Activated T-helper 2 cell treated with anti-CD3 and anti-CD28 coated beads, Interferon-gamma antibody, Interleukin-2, Interleukin-4, amounts not matched to agents 10 μg/mL and 5 μg/mL and 100 μg/mL, durations not matched to agents 14 hours and 24 hours and 36 hours (primary cell): ENCODE measurements at places on chromosomes 2 and 18. TPM values are rescaled to one million over a fixed set of nuclear protein-coding genes. Genes with fewer than 3 reads are reported as not detected.

- H3K4me1 ChIP-seq = no peaks in the 10 kb centered on the region
- no peaks in the 10 kb centered on the region for H3K36me3 ChIP-seq
- DNase-seq = no peak
- H3K27ac ChIP-seq = no peak overlapping the region
- no peak overlapping the region for H3K4me3 ChIP-seq
- no peaks in the 10 kb centered on the region for H3K27me3 ChIP-seq
Observed at GRCh38 chr2:188937228-188938220, 36.6 kb upstream of the COL3A1 start.

GRCh38 chr2:191113761-191114160 lies 37.0 kb downstream of the STAT4 start:
- DNase-seq = no peak
- peaks cover 64% of the 10 kb centered on the region for H3K36me3 ChIP-seq
- peak overlapping the region; percentile 63 for H3K4me3 ChIP-seq
- H3K27me3 ChIP-seq = no peaks in the 10 kb centered on the region
- H3K4me1 ChIP-seq = peaks cover 79% of the 10 kb centered on the region

SPP2 gene
- total RNA-seq = not detected in 2 replicates

DNA sequence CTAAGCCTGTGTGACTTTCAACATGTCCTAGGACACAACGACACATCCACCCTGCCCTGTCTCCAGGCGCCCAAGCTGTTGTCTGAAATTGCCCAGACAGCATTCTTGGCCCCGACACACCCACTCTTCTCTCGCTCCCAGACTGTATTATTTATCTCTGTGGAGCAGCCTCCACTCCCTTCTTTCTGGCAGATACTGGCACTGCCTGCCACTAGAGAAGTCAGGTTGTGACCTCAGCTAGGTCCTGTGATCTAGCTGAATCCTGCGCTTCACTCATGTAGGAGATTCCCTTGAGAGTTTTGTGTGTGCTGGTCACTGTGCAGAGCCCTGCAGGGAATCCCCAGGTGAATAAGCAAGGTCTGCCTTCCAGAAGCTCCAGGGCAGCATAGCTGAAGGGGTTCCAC lies 77.1 kb upstream of the TNP1 start:
- H3K27ac ChIP-seq = no peak overlapping the region
- no peaks in the 10 kb centered on the region for H3K36me3 ChIP-seq
- H3K27me3 ChIP-seq = peaks cover 2% of the 10 kb centered on the region
- no peak overlapping the region for H3K4me3 ChIP-seq
- H3K4me1 ChIP-seq = no peaks in the 10 kb centered on the region

DNA sequence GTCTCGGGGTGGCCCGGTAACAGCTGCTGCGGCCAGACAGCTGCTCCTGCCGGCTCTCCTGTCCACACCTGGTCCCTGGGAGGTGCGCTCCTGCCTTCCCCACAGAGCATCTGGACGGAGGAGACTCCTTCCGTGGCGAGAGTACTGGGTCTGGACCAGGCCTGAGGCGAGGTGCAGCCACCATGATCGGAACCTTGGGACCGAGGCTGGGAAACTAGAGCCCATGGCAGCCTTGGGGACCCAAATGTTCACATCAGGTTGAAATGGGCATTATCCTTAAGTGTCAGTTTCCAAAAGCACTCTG lies 628 bp downstream of the GIGYF2 start:
- H3K4me3 ChIP-seq = peak overlapping the region; percentile 98
- peak overlapping the region; percentile 81 for H3K27ac ChIP-seq
- H3K27me3 ChIP-seq = peaks cover 5% of the 10 kb centered on the region
- peaks cover 30% of the 10 kb centered on the region for H3K4me1 ChIP-seq

- H3K4me1 ChIP-seq = peaks cover 23% of the 10 kb centered on the region
- no peak overlapping the region for H3K27ac ChIP-seq
- peaks cover 7% of the 10 kb centered on the region for H3K36me3 ChIP-seq
- H3K27me3 ChIP-seq = no peaks in the 10 kb centered on the region
- H3K4me3 ChIP-seq = no peak overlapping the region
- DNase-seq = no peak
Observed at GRCh38 chr2:43518181-43518580, 77.7 kb downstream of the THADA start.

DNA sequence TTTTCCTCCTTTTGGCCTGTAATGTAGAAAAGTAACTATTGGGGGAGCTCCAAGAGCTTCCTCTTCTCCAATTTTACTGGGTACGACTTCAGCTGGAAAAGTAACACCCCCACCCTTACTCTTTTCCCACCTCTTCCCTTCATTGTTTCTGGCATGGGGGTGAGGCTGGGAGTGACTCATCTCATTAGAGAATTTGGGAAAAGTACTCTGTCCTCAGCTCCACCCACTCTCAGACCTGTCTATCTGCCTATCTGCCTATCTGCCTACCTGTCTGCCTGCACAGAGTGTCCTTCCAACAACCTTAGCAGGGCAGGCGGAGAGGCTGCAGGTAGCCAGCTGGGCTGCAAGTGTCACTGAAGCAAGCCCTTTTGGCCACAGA lies 93.6 kb downstream of the EPHA4 start:
- no peak for DNase-seq
- H3K4me3 ChIP-seq = no peak overlapping the region
- peaks cover 1% of the 10 kb centered on the region for H3K27me3 ChIP-seq
- no peaks in the 10 kb centered on the region for H3K36me3 ChIP-seq
- H3K4me1 ChIP-seq = no peaks in the 10 kb centered on the region

DNA sequence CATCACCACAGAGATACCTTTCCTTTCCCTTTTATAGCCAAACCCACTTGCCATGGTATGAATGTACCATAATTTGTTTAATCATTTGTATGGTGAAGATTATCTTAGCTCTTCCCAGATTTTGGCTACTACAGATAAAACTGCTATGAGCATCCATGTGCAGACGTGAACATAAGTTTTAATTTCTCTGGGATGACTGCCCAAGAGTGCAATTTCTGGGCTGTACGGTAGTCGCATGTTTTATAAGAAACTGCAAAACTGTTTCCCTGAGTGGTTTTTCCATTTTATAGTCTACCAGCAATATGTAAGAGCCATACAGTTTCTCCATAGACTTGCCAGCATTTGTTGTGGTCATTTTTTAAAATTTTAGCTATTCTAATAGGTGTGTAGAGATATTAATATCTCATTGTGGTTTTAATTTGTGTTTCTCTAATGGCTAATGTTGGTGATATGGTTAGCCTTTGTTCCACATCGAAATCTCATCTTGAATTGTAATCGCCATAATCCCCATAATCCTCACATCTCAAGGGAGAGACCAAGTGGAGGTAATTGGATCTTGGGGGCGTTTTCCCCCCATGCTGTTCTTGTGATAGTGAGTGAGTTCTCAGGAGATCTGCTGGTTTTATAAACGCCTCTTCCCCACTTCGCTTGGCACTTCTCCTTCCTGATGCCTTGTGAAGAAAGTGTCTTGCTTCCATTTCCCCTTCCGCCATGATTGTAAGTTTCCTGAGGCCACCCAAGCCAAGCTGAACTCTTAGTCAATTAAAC lies 628.5 kb upstream of the KLHL29 start:
- H3K27ac ChIP-seq = no peak overlapping the region
- no peak overlapping the region for H3K4me3 ChIP-seq
- no peaks in the 10 kb centered on the region for H3K36me3 ChIP-seq
- H3K27me3 ChIP-seq = no peaks in the 10 kb centered on the region
- H3K4me1 ChIP-seq = no peaks in the 10 kb centered on the region
- DNase-seq = no peak

- H3K27me3 ChIP-seq = no peaks in the 10 kb centered on the region
- H3K27ac ChIP-seq = no peak overlapping the region
- no peaks in the 10 kb centered on the region for H3K4me1 ChIP-seq
- no peak overlapping the region for H3K4me3 ChIP-seq
- no peak for DNase-seq
- no peaks in the 10 kb centered on the region for H3K36me3 ChIP-seq
Observed at GRCh38 chr2:220767591-220768255, 804.4 kb downstream of the EPHA4 start.

SEPTIN2 gene
- 231 TPM in 2 replicates for total RNA-seq

APCDD1 gene
- not detected in 2 replicates for total RNA-seq

DNA sequence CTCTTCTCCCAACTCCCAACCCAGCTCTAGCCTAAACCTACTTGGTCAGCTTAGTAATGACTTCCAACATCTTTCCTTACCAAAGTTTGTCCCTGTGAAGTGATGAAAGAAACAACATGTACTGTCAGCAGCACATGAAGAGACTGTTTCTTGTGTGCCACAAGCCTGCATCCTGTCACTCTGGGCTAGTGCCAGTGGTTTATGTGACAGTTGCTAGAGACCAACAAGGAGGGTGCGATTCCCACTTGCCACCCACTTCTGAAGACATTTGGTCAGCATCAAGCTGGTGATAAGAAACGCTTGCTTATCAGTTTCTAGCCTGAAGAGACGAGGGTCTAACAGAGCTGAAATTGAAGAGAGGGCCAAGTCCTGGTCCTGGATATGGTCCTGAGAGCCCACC lies 132.6 kb downstream of the COL4A4 start:
- H3K27ac ChIP-seq = no peak overlapping the region
- no peaks in the 10 kb centered on the region for H3K4me1 ChIP-seq
- peaks cover 2% of the 10 kb centered on the region for H3K27me3 ChIP-seq

DNA sequence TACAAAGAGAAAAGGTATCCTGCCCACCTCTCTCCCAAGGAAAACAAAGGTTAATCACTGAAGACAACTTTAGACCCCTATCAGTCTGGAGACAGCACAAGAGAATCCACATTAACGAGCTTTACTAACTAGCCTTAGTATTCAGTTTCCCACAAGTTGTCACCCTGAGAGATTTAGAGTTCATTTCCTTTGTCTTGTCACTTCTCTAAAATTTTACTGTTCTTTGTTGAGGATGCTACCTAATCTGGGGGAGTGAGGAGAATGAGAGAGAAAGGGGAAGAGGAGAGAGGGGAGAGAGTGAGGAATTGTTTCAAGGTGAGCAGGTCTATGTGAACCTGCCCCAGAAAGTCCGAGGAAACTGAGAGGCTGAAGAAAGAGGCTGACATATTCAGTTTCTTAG lies 28.4 kb downstream of the C2orf76 start:
- no peak overlapping the region for H3K27ac ChIP-seq
- no peak for DNase-seq
- no peaks in the 10 kb centered on the region for H3K36me3 ChIP-seq

TRIM54 gene
- 0.21 and 0.25 TPM in 2 replicates for total RNA-seq

GRCh38 chr2:52622266-52622665 lies 1145.3 kb upstream of the CHAC2 start:
- no peak for DNase-seq
- H3K27ac ChIP-seq = no peak overlapping the region
- H3K4me3 ChIP-seq = no peak overlapping the region
- H3K36me3 ChIP-seq = no peaks in the 10 kb centered on the region
- no peaks in the 10 kb centered on the region for H3K4me1 ChIP-seq
- H3K27me3 ChIP-seq = no peaks in the 10 kb centered on the region

GRCh38 chr2:99880964-99881294 lies 261.5 kb downstream of the AFF3 start:
- no peak overlapping the region for H3K4me3 ChIP-seq
- H3K27ac ChIP-seq = no peak overlapping the region
- peaks cover 1% of the 10 kb centered on the region for H3K27me3 ChIP-seq
- H3K4me1 ChIP-seq = no peaks in the 10 kb centered on the region

- no peak for DNase-seq
- peak overlapping the region; percentile 81 for H3K27ac ChIP-seq
- H3K27me3 ChIP-seq = no peaks in the 10 kb centered on the region
- H3K4me1 ChIP-seq = peaks cover 42% of the 10 kb centered on the region
Observed at GRCh38 chr2:159715451-159715850, 3.1 kb downstream of the MARCHF7 start.

GRCh38 chr2:223052548-223053483 lies 826 bp downstream of the KCNE4 start:
- no peaks in the 10 kb centered on the region for H3K4me1 ChIP-seq
- no peaks in the 10 kb centered on the region for H3K27me3 ChIP-seq
- H3K4me3 ChIP-seq = no peak overlapping the region
- H3K27ac ChIP-seq = no peak overlapping the region
- DNase-seq = no peak

DNA sequence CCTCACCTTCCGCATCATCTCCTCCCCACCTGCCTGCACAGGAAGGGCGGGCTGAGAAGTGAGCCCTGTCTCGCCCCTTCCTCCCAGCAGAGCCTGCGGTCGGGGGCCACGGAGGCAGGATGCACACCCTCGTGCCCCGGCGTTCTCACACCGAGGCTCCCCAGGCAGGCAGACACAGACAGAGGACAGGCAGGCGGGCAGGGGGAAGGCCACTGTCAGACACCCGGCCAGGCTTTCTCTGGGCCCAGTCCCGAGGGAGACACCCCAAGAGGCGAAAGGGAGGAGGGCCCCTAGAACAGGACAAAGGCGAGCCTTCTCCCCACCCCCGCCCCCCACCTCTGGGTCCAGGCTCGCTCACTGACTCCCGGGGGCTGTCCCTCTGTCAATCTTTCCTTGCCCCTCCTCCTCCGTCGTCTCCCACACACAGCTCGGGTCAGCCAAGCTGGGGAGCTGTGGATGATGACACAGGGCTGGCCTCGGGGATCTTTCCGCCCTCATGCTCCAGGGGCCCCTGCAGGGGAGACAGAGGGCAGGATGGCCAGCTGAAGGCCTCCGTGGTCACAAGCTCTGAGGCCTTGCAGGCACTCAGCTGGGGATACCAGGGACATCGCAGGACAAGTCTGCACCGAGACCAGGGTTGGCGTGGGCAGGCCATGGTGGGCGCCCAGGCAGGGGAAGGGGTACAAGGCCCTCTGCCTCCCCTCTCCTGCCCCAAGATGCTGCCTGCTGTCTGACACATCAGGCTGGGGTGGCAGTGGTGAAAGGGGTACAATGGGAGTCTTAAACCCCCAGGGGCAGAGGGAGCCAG lies 24.9 kb downstream of the BIN1 start:
- no peaks in the 10 kb centered on the region for H3K36me3 ChIP-seq
- peak overlapping the region; percentile 90 for H3K27ac ChIP-seq
- H3K4me1 ChIP-seq = peaks cover 63% of the 10 kb centered on the region

ALPI gene
- total RNA-seq = not detected in 2 replicates

DNA sequence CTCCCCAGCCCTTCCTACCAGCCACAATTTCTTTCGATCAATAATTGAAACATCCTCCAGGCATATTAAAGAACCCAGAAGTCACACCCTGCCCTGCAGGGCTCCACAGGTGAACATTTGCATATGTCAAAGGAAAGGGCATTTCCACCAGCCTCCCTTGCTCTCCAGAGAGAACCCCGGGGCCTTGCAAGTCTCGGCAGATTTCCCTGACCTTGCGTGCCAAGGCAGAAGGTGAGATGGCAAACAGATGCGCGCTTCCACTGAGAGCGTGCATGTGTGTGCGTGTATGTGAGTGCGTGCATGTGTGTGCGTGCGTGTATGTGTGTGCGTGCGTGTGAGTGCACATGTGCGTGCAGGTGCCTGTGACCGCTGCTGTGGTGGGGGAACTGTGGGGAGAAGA lies 120.3 kb downstream of the INO80D start:
- no peak overlapping the region for H3K27ac ChIP-seq
- H3K27me3 ChIP-seq = peaks cover 6% of the 10 kb centered on the region
- no peak for DNase-seq
- H3K4me3 ChIP-seq = no peak overlapping the region

CYP27C1 gene
- total RNA-seq = not detected in 2 replicates

DNA sequence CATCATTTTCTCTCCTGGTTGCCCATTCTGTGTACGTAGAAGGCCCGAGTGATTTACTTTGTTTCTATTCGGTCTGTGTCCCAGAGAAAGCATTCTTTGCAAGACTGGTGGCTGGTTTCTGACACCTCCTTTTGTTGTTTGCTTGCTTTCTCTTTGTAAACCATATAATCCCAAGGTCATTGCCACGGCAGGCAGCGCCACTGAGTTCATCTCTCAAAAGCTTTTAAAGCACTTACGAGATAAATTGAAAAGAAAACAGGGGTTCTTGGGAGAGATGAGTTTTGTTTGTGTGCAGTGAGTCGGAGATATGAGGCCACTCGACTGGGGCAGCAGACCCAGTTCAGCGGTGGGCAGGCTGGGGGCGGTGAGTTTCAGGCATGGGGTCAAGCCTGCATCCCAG lies 137.6 kb downstream of the NCK2 start:
- H3K27me3 ChIP-seq = no peaks in the 10 kb centered on the region
- DNase-seq = no peak
- H3K36me3 ChIP-seq = peaks cover 94% of the 10 kb centered on the region
- H3K4me3 ChIP-seq = no peak overlapping the region
- no peak overlapping the region for H3K27ac ChIP-seq
